ENCODE measurements at places on chromosomes 4 and X.

GRCh38 chr4:128597500-128597899, 212.0 kb upstream of the JADE1 start:
- no peak overlapping the region for H3K27ac ChIP-seq
- DNase-seq: no peak
- no peaks in the 10 kb centered on the region for H3K4me1 ChIP-seq
- no peaks in the 10 kb centered on the region for H3K36me3 ChIP-seq
- peaks cover 21% of the 10 kb centered on the region for H3K27me3 ChIP-seq

DNA sequence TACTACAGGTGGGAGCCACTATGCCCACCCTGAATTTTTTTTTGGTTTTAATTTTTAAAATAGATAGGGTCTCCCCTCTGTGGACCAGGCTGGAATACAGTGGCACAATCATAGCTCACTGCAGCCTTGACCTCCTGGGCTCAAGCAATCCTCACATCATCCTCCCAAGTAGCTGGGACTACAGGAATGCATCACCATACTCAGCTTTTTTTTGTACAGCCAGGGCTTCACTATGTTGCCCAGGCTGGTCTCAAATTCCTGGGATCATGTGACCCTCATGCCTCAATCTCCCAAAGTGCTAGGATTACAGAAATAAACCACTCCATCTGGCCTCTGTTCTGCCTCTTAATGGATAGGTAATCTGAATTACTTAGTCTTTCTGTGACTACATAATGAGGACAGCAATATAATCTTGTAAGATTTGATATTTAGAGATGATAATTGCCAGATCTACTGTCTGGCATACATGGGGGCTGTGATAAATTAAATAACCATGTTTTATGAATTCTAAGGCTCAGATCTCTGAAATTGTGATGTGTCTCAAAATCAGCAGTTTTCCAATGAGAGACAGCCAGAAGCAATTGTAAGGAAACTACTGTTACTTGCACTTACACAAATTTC, 26.7 kb downstream of the PDS5A start:
- H3K36me3 ChIP-seq: peaks cover 15% of the 10 kb centered on the region
- no peaks in the 10 kb centered on the region for H3K27me3 ChIP-seq
- no peak overlapping the region for H3K4me3 ChIP-seq
- H3K27ac ChIP-seq: no peak overlapping the region

- no peaks in the 10 kb centered on the region for H3K36me3 ChIP-seq
- DNase-seq: no peak
- no peaks in the 10 kb centered on the region for H3K4me1 ChIP-seq
- H3K27ac ChIP-seq: no peak overlapping the region
- H3K27me3 ChIP-seq: no peaks in the 10 kb centered on the region
These were observed 655.1 kb upstream of the ADGRL3 start for GRCh38 chr4:60544981-60545380.

DNA sequence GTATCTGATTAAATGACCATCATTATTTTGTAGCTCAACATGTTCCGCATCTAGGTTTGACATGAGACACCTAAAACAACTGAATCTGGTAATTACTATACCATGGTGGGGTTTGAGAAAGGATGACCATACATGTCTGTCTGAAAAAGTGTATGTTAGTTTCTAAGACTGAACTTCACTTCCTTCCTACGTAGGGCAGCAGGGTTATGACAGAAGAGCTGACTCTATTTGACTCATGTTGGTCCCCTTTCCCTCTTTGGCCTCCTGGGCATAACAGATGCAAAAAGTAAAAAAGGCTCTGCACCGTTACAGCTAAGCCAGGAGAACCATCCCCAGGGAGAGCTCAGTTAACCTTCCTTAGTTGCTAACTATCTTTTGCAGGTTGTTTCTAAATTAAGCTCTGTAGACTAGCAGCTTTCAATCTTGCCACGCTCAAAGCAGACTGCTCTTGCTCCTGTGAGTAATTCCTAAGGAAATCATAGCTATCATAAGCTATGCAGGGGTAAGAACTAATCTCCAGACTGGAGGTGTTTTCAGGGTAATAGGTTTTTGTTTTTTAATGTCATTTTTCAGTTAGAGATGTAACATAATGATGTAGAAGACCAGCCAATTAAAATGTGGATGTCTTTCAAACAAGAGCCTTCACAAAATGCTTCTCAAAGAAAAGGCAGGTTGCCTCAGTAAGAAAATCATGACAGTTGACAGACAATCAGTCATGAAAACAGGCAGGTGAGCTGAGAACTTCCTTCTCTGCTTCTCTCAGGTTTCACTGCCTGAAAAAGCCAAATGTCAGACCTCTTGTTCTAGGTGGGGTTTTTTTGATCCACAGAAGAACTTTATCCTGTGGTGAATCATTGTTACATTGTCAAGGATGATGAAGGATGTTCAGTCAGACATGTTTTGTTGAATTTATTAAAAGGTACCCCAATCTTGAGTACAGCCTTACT, 66.9 kb upstream of the DAPP1 start:
- H3K4me1 ChIP-seq: no peaks in the 10 kb centered on the region
- no peak overlapping the region for H3K4me3 ChIP-seq
- H3K27ac ChIP-seq: no peak overlapping the region
- no peaks in the 10 kb centered on the region for H3K36me3 ChIP-seq
- H3K27me3 ChIP-seq: peaks cover 21% of the 10 kb centered on the region

DNA sequence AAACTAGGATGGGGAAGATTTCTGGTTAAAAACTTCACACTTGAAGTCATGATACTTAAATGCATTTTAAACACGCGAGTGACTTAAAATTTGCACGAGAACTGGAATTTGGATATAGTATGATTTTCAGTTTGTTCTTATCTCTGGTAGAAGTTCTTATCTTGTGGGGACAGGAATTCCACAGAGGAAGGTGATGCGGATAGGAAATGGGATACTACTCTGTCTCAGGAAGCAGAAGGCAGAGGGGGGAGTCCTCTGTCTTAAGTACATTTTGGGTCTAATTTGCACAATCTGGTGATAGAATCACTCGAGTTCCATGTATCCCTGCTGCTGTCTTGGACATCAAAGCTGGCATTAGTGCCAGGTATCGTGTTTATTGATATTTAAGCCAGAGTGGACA, 53.3 kb downstream of the TLL1 start:
- no peaks in the 10 kb centered on the region for H3K36me3 ChIP-seq
- H3K4me1 ChIP-seq: no peaks in the 10 kb centered on the region
- no peaks in the 10 kb centered on the region for H3K27me3 ChIP-seq

GRCh38 chr4:135775909-135776308, 1574.3 kb upstream of the PABPC4L start:
- no peaks in the 10 kb centered on the region for H3K27me3 ChIP-seq
- H3K4me1 ChIP-seq: no peaks in the 10 kb centered on the region
- no peak overlapping the region for H3K4me3 ChIP-seq
- DNase-seq: no peak

DNA sequence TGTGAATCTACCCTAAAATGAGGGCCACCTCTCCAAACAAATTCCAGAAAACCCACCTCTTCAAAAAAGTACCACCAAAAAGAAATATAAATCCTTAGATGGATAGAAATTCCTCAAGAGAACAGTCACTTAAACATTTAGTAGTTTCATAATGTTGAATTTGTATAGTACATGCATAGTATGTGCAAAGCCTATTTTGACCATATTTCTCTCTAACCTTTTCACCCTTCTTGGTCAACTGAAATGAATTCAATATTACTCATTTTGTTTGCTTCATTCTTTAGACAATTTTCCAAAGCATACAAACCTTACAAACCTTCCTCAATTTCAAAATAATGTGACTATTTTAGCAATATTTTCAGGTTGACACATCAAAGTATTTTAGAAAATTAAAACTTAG, 4.1 kb downstream of the RHOXF1 start:
- H3K27me3 ChIP-seq: no peaks in the 10 kb centered on the region
- DNase-seq: no peak
- no peak overlapping the region for H3K27ac ChIP-seq
- H3K4me3 ChIP-seq: no peak overlapping the region
- no peaks in the 10 kb centered on the region for H3K36me3 ChIP-seq
- no peaks in the 10 kb centered on the region for H3K4me1 ChIP-seq

DNA sequence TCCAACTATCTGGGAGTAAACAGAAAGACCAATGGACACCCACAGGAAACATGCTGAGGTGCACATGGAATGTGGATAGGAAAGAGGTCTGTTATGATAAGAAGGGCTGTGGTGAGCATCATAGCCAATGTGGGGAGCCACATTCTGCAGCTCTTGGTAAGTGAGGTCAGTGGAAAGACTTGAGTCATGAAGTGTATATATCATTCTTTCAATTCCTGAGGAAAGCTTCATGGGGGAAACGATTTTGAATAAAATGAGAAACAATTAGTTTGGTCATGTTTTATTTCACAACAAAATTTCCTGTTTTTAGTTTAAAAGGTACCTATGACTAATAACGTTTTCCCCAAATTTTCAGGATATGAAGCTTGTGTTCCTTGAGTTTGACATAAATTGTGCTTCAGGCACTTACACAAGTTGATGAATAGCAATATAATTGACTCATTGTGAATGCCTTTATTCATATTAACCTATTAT, 41.4 kb upstream of the RASSF6 start:
- H3K4me3 ChIP-seq: no peak overlapping the region
- H3K27me3 ChIP-seq: no peaks in the 10 kb centered on the region
- no peaks in the 10 kb centered on the region for H3K36me3 ChIP-seq
- H3K4me1 ChIP-seq: no peaks in the 10 kb centered on the region
- no peak for DNase-seq

GRCh38 chr4:187840814-187841213, 154.8 kb upstream of the ZFP42 start:
- DNase-seq: no peak
- no peaks in the 10 kb centered on the region for H3K4me1 ChIP-seq
- H3K27ac ChIP-seq: no peak overlapping the region
- H3K27me3 ChIP-seq: no peaks in the 10 kb centered on the region
- H3K4me3 ChIP-seq: no peak overlapping the region

DNA sequence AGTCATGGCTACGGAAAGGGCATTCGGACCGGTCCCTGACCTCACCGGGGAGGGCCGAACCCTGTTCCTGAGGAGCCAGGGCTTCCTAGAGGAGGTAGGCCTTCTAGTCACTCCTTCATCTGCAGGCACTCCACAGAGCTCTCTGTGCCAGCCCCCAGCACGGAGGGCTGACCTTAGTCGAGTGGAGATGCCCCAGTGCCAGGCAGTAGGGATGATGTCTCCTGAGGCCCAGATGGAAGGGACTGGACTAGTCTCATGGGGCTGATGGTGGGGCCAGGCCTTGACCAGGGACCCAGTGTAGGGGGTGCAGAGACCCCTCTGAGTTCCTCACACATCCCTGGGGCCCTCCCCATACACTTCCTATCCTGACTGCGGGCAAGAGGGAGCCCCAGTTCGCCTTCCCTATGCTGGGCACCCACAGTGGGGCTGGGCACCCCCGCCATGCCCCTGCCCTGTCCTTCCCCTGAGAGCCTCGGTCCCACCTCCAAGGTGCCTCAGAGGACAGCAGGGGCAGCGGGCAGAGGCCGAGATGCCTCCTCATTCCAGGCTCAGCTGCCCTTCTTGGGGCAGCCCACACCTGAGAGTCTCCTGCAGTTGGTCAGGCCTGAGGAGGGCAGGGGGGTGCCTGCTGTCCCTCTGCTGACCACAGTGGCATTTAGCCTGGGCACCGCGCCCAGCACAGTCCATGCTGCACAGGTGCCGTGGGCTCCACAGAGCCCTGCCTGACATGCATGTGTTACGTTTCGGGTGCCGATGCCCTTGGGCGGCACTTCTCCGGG, 1.4 kb upstream of the MSANTD1 start:
- H3K4me3 ChIP-seq: no peak overlapping the region
- H3K4me1 ChIP-seq: peaks cover 4% of the 10 kb centered on the region
- H3K36me3 ChIP-seq: peaks cover 6% of the 10 kb centered on the region
- H3K27me3 ChIP-seq: no peaks in the 10 kb centered on the region
- no peak for DNase-seq
- no peak overlapping the region for H3K27ac ChIP-seq

- no peak for DNase-seq
- no peak overlapping the region for H3K27ac ChIP-seq
- no peak overlapping the region for H3K4me3 ChIP-seq
These were observed 68.9 kb downstream of the WNK3 start for GRCh38 chrX:54288968-54289367.

GRCh38 chr4:165726831-165727230, 146.2 kb upstream of the TLL1 start:
- H3K4me1 ChIP-seq: no peaks in the 10 kb centered on the region
- no peaks in the 10 kb centered on the region for H3K27me3 ChIP-seq
- no peak overlapping the region for H3K4me3 ChIP-seq
- no peak overlapping the region for H3K27ac ChIP-seq
- DNase-seq: no peak

GRCh38 chrX:134365904-134366303, 94.1 kb upstream of the HPRT1 start:
- DNase-seq: no peak
- no peaks in the 10 kb centered on the region for H3K4me1 ChIP-seq
- H3K27me3 ChIP-seq: no peaks in the 10 kb centered on the region

- DNase-seq: no peak
- peaks cover 5% of the 10 kb centered on the region for H3K27me3 ChIP-seq
- H3K4me3 ChIP-seq: no peak overlapping the region
- no peaks in the 10 kb centered on the region for H3K36me3 ChIP-seq
- no peaks in the 10 kb centered on the region for H3K4me1 ChIP-seq
- H3K27ac ChIP-seq: no peak overlapping the region
These were observed 48.1 kb downstream of the DCLK2 start for GRCh38 chr4:150126201-150126863.

GRCh38 chr4:71833232-71833900, 49.5 kb upstream of the GC start:
- H3K36me3 ChIP-seq: no peaks in the 10 kb centered on the region
- no peaks in the 10 kb centered on the region for H3K27me3 ChIP-seq
- no peak for DNase-seq
- H3K27ac ChIP-seq: no peak overlapping the region
- no peak overlapping the region for H3K4me3 ChIP-seq

GRCh38 chr4:86326400-86326799, 33.5 kb downstream of the MAPK10 start:
- no peaks in the 10 kb centered on the region for H3K27me3 ChIP-seq
- H3K36me3 ChIP-seq: no peaks in the 10 kb centered on the region
- no peaks in the 10 kb centered on the region for H3K4me1 ChIP-seq
- no peak for DNase-seq
- H3K27ac ChIP-seq: no peak overlapping the region

DNA sequence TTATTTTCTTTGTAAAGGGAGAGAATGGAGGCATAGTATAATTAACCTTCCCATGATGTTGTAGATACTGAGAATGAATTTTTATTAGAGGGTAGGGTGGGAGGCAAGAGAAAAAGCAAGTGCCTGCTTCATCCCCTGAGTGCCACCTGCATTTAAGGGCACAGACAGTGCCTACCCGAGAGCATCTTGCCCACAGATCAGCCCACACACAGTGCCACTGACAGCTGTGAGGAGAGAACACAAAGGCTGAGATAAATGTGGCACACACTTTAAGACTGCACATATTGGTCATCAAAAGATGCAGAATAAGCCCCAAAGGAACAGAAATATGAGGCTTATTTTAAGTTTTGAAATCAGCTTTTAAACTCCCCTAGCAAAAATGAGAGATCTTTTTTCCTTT, 250.8 kb downstream of the SLC39A8 start:
- DNase-seq: no peak
- H3K27me3 ChIP-seq: peaks cover 15% of the 10 kb centered on the region
- H3K36me3 ChIP-seq: no peaks in the 10 kb centered on the region
- H3K4me3 ChIP-seq: no peak overlapping the region
- no peaks in the 10 kb centered on the region for H3K4me1 ChIP-seq

- H3K27me3 ChIP-seq: no peaks in the 10 kb centered on the region
- H3K27ac ChIP-seq: peak overlapping the region; percentile 90
- peaks cover 40% of the 10 kb centered on the region for H3K4me1 ChIP-seq
- no peaks in the 10 kb centered on the region for H3K36me3 ChIP-seq
- DNase-seq: no peak
- H3K4me3 ChIP-seq: peak overlapping the region; percentile 67
These were observed 10.7 kb downstream of the ATP8A1 start for GRCh38 chr4:42646013-42646784.

GRCh38 chr4:3703677-3704521, 62.3 kb upstream of the ADRA2C start:
- H3K36me3 ChIP-seq: no peaks in the 10 kb centered on the region
- DNase-seq: no peak
- H3K27me3 ChIP-seq: peaks cover 80% of the 10 kb centered on the region
